ENCODE measurements at places on chromosomes 13 and 19.
A peak's percentile ranks its signal among the peaks of the same experiment; 100 is the strongest.

GRCh38 chr19:50362030-50362412, 3.4 kb downstream of the NAPSA start:
- no peak for DNase-seq

DNA sequence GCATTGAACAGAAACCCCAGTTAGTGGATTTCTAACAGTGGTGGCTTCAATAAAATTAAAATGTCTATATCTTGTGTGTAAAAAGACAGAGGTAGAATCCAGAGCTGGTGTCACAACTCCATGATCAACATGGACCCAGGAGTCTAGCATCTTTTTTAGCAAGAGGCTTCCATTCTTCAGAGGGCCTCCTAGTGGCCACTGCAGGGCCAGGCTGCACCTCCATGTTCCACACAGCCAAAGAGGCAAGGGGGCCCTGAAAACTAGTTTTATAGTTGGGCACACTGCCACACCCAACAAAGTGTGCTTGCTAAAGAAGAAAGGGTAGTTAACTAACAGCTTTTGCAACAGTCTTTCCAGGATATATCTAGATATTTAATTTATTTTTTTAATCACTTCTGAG, 12.9 kb downstream of the N4BP2L1 start:
- DNase-seq: no peak

GRCh38 chr13:98549006-98549727, 27.7 kb downstream of the STK24 start:
- peak; percentile 79 for DNase-seq

DNA sequence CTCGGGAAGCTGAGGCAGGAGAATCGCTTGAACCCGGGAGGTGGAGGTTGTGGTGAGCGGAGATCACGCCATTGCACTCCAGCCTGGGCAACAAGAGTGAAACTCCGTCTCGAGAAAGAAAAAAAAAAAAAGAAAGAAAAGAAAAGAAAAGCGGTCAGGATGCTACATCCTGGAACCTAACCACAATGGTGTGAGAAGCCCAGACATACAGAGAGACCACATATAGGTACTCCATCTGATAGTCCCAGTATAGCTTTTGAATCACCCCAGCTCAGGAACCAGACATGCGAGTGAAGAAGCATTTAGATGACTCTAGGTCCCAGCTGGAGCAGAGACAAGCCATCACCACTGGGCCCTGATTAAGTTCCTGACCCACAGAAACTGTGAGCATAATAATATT, 3.2 kb downstream of the IFNL1 start:
- no peak for DNase-seq

- DNase-seq: no peak
Observed at GRCh38 chr13:93316841-93317240, 90.2 kb downstream of the GPC6 start.

DNA sequence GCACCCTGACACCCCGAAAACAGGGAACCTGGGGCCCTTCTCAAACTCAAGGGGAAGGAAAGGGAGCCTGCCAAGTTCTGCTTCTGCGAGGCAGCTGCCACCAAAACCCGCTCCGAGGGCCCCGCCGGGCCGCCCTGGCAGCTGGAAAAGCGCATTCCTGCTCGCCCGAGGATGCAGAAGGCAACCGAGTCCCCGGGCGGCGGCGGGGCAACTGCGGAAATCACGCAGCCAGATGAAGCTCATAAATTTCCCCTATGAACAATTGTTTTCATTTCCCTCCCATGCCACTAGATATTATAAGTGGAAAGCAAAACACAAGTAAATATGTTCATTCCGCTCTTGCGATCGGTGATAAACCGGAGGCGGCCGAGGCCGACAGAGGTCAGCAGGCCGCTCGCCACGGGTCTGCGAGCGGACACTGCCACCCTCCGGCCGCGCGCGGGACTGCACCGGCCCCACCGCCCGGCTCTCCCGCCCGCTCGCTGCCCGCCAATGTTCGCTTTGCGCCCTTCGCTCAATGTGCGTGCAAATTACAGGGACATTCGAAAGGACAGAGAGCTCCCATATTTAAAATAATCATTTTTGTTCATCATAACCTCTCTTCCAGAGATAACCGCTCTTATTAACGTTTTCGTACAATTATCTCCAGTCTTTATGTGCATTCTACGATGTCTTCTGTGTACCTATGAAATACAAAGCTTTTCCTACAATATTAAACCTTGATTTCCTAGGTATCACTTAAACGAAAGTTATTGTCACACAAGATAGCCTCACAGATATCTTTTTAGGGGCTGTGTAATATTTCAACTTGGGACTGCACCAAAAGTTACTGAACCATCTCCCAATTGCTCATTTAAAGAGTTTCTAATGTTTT, 120.8 kb upstream of the ZNF507 start:
- DNase-seq: peak; percentile 90

- no peak for DNase-seq
Observed at GRCh38 chr13:97648171-97648880, 214.4 kb downstream of the RAP2A start.

DNA sequence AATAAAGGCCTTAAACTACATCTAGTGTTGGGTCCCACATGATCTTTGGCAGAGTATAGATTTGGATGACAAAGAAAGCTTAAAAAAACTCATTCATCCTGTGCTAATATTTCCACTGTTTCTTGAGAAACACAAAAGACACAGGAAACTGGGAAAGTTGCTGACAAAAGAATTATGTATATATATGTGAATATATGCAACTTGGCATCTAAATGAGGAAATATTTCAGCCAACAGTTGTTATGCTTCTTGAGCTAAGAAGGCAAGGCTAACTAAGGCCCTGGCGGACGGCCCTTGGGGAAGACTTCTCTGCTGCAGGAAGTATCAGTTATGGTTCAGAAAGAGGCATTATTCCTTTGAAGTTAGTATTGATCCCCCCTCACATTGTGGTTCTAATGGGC, 491.8 kb downstream of the DIAPH3 start:
- no peak for DNase-seq

GRCh38 chr13:42740753-42741152, 40.6 kb upstream of the FAM216B start:
- DNase-seq: no peak

GRCh38 chr13:112586334-112586960, 1.5 kb downstream of the TUBGCP3 start:
- no peak for DNase-seq

- DNase-seq: peak; percentile 13
Observed at GRCh38 chr13:59906413-59907049, 257.2 kb downstream of the DIAPH3 start.

DNA sequence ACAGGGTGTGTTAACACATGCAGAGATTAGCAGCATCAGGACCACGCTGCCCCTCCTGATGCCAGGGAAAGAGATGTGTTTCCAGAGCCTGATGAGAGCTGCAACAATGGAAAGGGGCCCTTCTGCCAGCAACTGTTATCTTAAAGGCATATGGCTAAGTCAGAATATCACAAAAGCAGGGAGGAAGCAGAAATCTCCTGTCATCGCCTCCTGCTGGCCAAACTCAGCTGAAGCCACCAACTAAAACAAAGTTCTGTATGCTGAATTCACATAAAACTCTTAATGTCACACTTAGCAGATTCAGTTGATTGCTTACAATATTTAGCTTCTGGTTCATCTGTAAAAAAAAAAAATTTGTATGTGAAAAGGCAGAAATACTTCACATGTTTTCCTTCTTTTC, 178.2 kb downstream of the GPC5 start:
- no peak for DNase-seq

GRCh38 chr19:19075126-19075525, 11.3 kb downstream of the SLC25A42 start:
- DNase-seq: no peak

Measured in AG08396 (cell line).